Progenitor cell of endocrine pancreas (in vitro differentiated cells): ENCODE measurements at places on chromosomes 3 and 15. TPM values are rescaled to one million over a fixed set of nuclear protein-coding genes. Genes with fewer than 3 reads are reported as not detected.

The GOLGA8S gene
- total RNA-seq = 0.81 and 0.84 TPM in 2 replicates

The HRG gene
- not detected in 2 replicates for total RNA-seq

The TMEM207 gene
- total RNA-seq = 0.27 TPM in 1 of 2 replicates, not detected in the other

The FGD5 gene
- 0.09 and 0.17 TPM in 2 replicates for total RNA-seq

The NGLY1 gene
- 43.9 and 44.5 TPM in 2 replicates for total RNA-seq

The ST3GAL6 gene
- total RNA-seq = 46.8 and 49.2 TPM in 2 replicates

GRCh38 chr15:47812470-47812999, 95.2 kb downstream of the SEMA6D start:
- no peak for DNase-seq
- H3K36me3 ChIP-seq = no peaks in the 10 kb centered on the region
- peaks cover 12% of the 10 kb centered on the region for H3K4me1 ChIP-seq

DNA sequence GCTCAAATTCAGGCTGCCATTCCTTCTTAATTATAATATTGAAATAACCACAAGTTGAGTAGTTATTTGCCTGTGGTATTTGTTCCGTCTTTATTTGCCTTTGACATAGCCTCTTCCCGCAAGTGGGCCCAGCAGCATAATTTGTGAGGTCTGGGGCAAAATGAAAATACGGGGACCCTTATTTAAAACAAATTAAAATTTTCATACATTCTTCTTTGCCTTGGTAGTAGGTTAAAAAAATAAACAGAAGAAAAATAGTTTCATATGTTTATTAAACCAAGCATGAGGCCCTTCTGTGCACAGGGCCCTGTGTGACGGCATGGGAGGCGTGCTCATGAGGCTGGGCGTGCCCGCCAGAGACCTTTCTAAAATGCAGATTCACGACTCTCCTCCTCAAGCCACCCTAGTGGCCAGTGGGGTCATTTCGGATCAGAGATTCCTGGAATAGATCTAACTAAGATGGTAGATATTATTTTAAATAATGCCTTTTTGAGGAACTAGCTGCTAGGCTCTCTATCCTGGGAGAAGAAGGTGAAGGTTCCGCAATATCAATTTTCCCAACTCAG, 35.4 kb downstream of the MASP1 start:
- no peaks in the 10 kb centered on the region for H3K27me3 ChIP-seq
- H3K4me1 ChIP-seq = peaks cover 15% of the 10 kb centered on the region
- H3K4me3 ChIP-seq = no peak overlapping the region
- no peaks in the 10 kb centered on the region for H3K36me3 ChIP-seq
- DNase-seq = no peak

GRCh38 chr3:72659596-72659995, 188.6 kb downstream of the SHQ1 start:
- no peaks in the 10 kb centered on the region for H3K27me3 ChIP-seq
- H3K36me3 ChIP-seq = no peaks in the 10 kb centered on the region
- peaks cover 2% of the 10 kb centered on the region for H3K4me1 ChIP-seq
- no peak overlapping the region for H3K4me3 ChIP-seq
- DNase-seq = no peak
- H3K27ac ChIP-seq = no peak overlapping the region

GRCh38 chr3:46695177-46695961, 1.9 kb upstream of the ALS2CL start:
- peaks cover 31% of the 10 kb centered on the region for H3K27me3 ChIP-seq
- H3K4me3 ChIP-seq = no peak overlapping the region
- DNase-seq = peak; percentile 20
- H3K27ac ChIP-seq = no peak overlapping the region
- H3K4me1 ChIP-seq = peaks cover 8% of the 10 kb centered on the region

DNA sequence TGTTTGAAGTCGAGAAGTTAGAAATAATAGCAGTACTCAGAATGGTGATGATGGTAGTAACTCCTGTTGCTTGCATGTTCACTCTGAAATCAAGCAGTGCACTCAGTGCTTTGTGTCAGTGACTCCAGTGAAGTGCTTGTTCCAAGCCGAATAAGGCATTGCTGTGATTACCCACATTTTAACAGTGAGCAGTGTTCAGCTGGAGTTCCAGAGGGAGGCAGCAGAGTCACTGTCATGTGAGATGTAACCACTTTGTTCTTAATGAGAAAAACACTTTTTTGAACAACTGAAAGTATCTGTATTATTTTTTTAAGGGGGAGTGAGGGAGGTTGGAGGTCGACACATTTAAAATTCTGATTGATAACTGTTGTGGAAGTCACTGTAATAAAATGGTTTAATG, 3.7 kb downstream of the MDFIC2 start:
- no peaks in the 10 kb centered on the region for H3K27me3 ChIP-seq
- no peak overlapping the region for H3K27ac ChIP-seq
- H3K4me3 ChIP-seq = no peak overlapping the region
- no peak for DNase-seq
- H3K4me1 ChIP-seq = no peaks in the 10 kb centered on the region
- H3K36me3 ChIP-seq = no peaks in the 10 kb centered on the region

GRCh38 chr3:109337393-109337792, at the start of gene DPPA4:
Gene DPPA4 (minus strand): TSS chr3:109337546. CDS start chr3:109337517, 29 bp downstream.
- H3K4me3 ChIP-seq = peak within 1 kb of the TSS; percentile 86
- DNase-seq = no peak
- peaks cover 3% of the 10 kb centered on the region for H3K27me3 ChIP-seq

DNA sequence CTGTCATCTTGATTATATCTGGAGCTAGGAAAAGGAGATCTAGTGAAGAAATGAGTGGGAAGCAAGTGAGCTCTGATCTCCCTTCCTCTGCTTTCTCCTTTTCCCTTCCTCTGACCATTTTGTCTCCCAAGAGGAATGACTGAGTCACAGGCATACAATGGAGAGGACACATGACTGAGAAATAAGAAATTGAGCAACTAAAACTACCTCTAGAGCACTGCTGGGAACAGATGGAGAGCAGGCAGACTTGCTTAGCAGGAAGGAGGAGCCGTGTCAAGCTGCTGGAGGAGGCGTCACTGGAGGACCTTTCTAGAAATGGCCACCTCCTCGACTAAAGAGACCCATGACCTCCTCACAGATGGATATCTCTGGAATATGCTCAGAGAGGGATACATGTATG, 66.9 kb upstream of the MYO5C start:
- H3K27ac ChIP-seq = no peak overlapping the region
- H3K4me1 ChIP-seq = peaks cover 3% of the 10 kb centered on the region
- no peaks in the 10 kb centered on the region for H3K27me3 ChIP-seq
- no peak overlapping the region for H3K4me3 ChIP-seq
- H3K36me3 ChIP-seq = peaks cover 15% of the 10 kb centered on the region

GRCh38 chr3:81622395-81622794, 139.1 kb downstream of the GBE1 start:
- H3K4me3 ChIP-seq = no peak overlapping the region
- no peak overlapping the region for H3K27ac ChIP-seq
- no peaks in the 10 kb centered on the region for H3K36me3 ChIP-seq
- H3K27me3 ChIP-seq = no peaks in the 10 kb centered on the region
- no peak for DNase-seq

GRCh38 chr15:64535460-64536243, 75.3 kb downstream of the ZNF609 start:
- H3K4me3 ChIP-seq = no peak overlapping the region
- peaks cover 9% of the 10 kb centered on the region for H3K36me3 ChIP-seq
- no peaks in the 10 kb centered on the region for H3K27me3 ChIP-seq
- H3K27ac ChIP-seq = peak overlapping the region; percentile 80

GRCh38 chr3:97689962-97690361, 74.6 kb upstream of the ARL6 start:
- no peaks in the 10 kb centered on the region for H3K27me3 ChIP-seq
- DNase-seq = no peak
- no peak overlapping the region for H3K27ac ChIP-seq
- no peaks in the 10 kb centered on the region for H3K36me3 ChIP-seq
- H3K4me1 ChIP-seq = no peaks in the 10 kb centered on the region
